ENCODE measurements at places on chromosomes 4 and X.

- DNase-seq, result no peak
Measured at GRCh38 chrX:116111934-116112595, 58.5 kb upstream of the AGTR2 start.

DNA sequence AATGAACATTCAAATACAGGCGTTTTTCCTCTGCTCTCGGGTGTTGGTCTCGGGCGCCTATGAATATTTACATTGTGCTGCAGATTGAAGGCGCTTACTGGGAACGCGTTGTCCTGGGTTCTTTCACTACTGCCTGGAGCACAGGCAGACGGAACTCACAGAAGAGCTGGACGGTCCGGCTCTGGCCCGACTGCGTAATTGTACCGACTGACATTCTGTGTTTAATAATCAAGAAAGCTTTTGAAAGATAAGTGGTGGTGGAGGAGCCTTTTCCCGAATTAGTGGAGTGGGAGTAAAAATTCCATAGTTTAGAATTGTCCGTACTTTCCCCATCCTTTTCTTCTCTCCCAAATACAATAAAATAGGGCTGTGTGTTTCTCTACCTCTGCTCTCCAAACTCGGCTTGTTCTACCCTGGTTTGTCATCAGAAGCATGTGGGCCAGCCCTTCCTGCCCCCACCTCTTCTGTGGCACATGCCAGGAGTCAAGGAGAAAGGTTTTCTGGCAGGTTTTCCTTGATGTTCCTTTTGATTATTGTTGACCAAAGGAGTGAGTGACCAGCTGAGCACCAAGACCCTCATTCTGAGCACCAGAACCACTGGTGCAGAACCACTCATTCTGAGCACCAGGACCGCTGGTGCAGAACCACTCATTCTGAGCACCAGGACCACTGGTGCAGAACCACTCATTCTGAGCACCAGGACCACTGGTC is 2.3 kb downstream of the FHDC1 start:
- no peak for DNase-seq

GRCh38 chrX:101337776-101338271 is 10.7 kb downstream of the TIMM8A start:
- DNase-seq, result no peak

DNA sequence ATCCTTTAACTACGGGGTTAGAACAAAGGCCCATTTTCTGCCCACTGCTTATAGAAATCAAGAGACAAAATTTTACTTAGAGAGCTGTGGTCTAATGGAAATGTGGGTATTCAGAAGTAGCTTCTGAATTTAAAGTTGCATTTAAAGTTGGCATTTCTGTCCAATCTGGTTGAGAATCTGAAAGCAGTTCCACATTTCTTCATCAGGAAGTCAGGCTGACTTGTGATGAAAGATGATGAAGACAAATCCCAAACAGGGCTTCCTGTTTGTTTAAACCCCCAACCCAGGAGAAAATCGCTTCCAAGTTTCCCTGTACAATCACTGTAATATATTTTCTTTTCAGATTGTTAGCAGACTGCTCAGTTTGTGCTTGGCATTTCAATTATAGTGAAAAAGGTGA is 345.3 kb downstream of the SPRY1 start:
- no peak for DNase-seq

DNA sequence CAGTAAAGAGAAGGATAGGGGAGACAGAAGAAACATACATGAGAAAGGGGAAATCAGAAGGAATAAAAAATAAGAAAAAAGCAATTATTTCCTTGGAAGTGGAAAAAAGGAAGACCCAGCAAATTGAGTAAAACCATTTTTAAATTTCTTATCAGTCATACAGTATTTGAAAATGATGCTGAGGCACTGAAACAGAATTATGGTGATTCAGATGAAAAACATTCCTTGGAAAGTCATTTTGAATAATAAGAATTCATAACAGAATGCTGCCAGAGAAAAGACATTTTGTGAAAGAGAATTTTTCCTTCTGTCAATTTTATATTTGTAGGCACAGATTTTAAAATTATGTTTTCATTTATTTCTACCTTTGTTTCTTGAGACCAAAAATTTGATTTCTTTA is 895.5 kb upstream of the EPHA5 start:
- DNase-seq, result no peak

DNA sequence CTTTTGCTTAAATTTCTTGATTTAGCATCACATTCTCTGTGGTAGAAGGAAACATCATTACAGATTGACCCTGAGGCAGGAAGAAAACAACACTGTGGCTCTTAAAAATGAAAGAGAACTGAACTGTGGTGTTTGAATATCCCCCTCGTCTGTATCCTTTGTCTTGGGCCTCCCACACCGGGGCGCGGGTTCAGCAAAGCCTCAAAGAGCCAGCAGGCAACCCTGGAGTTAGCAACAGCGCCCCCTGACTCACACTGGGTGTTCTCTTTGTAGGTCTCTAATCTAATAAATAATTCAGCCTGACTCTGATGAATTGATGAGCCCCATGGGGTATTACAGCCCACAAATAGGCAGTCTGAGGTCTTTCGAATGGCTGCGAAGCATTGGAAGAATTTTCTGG is 46.1 kb upstream of the CTSO start:
- no peak for DNase-seq

DNA sequence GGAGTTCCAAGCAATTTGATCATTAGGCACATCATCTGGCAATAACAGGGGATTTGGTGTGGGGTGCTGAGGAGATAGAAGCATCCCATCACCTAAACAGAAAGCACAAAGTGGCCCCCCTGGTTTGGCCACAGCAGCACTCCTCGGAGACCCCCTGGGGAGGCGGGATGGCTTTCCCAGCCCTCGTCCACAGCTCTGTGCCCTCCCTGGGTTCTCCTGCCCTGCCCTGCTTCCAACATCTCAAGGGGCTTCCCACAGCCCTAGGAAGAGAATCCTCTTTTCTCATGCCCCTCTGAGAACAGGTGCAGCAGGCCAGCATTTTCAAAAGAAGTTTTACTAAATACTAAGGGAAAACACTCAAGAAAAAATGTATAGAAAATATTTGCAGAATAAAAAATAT is 12.8 kb downstream of the ATP5ME start:
- DNase-seq, result no peak
